Occipital lobe (tissue), 3 donors: ENCODE measurements at places on chromosomes 4 and X.

DNA sequence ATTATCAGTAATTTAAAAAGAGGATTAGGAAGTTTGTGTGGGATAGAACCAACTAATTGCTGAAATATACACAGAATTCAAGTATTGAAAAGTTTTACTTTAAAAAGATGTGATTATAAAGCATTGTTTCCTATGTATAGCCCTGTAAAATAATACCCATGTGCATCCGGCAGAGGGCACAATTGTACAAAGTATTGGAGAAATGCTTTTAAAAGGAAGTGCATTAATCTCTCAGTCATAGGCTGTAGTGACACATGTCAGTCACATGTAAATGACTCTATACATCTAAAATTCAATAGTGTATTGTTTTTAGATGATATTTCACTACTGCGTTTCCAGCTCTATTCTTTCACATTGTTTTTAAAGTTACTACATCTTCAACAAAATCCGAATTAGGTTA is 9.7 kb upstream of the GEMIN8 start:
- DNase-seq = no peak

GRCh38 chr4:57080781-57081650 is 29.2 kb downstream of the IGFBP7 start:
- no peak for DNase-seq

DNA sequence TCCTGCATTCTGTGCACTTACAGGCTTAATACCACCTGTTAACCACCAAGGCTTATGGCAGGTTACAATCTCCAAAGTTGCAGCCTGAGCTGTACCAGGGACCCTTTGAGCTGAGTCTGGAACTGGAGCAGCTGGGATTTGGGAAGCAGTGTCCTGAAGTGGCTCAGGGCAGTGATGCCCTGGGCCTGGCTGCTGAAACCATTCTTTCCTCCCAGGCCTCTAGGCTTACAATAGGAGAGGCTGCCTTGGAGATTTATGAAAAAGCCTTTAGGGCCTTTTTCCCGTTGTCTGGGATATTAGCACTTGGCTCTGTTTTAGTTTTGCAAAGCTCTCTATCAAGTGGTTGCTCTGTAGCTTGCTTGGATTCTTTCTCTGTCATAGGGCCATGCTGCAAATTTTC is 154.3 kb upstream of the CASK start:
- DNase-seq = no peak

DNA sequence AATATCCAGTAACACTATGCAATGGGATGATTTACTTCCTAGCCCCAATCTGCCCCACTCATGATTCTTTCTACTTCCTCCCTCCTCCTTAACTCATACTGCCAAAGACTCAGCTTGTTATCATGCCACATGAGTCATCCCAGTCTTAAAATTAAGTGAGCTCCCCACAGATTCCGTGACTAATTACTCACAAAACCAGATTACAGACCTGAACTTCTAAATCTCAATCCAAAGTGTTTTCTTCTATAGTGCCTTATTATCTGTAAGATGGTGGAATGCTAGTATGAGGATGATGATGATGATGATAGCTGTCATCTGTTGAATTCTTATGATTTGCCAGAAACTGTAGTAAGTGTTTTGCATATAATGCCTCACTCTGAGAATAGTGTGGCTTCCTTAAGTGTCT is 27.7 kb upstream of the GPC3 start:
- no peak for DNase-seq

- no peak for DNase-seq
Observed at GRCh38 chr4:177376024-177376423, 66.2 kb downstream of the AGA start.

- DNase-seq = no peak
Observed at GRCh38 chr4:56038487-56039162, 89.9 kb downstream of the CEP135 start.
